ENCODE measurements at places on chromosomes 11 and 22. TPM values are rescaled to one million over a fixed set of nuclear protein-coding genes. Genes with fewer than 3 reads are reported as not detected.

The FGF19 gene
- total RNA-seq, result 0.13 TPM

- no peak for DNase-seq
Measured at GRCh38 chr11:98625526-98625925, 395.2 kb upstream of the CNTN5 start.

- DNase-seq, result no peak
Measured at GRCh38 chr11:126710804-126711399, 289.7 kb downstream of the KIRREL3 start.

GRCh38 chr11:35937700-35938099, 6.2 kb upstream of the LDLRAD3 start:
- DNase-seq, result no peak

DNA sequence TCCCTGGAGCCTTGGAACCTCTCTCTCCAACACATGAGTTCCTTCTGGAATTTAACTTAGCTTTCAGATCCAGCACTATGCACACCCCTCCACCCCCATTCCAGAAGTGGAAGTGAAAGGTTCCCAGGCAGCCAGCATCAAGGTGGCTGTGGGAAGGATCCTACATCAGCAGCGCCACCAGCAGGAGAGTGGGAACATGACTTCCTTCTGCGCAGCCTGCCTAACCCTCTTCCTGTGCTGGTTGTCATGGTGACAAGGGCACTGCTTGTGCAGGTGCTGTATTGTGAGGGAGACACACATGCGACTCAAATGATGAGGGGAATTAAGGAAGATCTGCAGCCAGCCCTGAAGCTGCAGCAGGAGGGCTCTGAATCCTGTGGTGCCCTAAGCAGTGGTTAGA, 904.5 kb upstream of the API5 start:
- DNase-seq, result peak; percentile 5

- no peak for DNase-seq
Measured at GRCh38 chr11:18699848-18700261, 1.3 kb downstream of the TMEM86A start.

The IFITM10 gene
- total RNA-seq, result not detected

The MIAT gene
- total RNA-seq, result 0.45 TPM

GRCh38 chr22:50569041-50569459, 6.3 kb upstream of the SYCE3 start:
- no peak for DNase-seq

The MYRF gene
- total RNA-seq, result 1.7 TPM

The OR52I1 gene
- total RNA-seq, result not detected

The SPDYC gene
- total RNA-seq, result not detected

GRCh38 chr11:89441606-89442005, 49.6 kb downstream of the NOX4 start:
- DNase-seq, result no peak

- DNase-seq, result no peak
Measured at GRCh38 chr11:33664166-33664565, 36.5 kb downstream of the C11orf91 start.

GRCh38 chr11:125071435-125071834, 8.3 kb downstream of the SLC37A2 start:
- DNase-seq, result no peak

DNA sequence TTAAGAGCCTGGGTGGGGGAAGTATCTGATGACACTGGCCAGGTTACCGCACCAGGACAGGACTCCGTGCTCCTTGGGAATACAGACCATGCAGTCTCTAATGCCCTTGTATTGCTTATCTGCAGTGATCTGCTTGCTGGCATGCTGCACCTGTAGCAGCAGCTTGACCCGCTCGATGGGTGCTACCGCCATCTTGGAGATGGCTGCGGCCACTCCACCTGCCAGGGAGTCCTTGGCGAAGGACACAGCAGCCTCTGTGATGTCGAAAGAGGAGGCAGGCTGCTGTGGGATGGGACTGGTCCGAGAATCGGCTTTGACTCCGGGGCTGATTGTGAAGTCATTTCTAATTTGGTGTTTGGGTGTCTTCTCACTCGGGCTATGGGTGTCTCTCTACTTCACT, 3.1 kb downstream of the WBP2NL start:
- DNase-seq, result no peak

DNA sequence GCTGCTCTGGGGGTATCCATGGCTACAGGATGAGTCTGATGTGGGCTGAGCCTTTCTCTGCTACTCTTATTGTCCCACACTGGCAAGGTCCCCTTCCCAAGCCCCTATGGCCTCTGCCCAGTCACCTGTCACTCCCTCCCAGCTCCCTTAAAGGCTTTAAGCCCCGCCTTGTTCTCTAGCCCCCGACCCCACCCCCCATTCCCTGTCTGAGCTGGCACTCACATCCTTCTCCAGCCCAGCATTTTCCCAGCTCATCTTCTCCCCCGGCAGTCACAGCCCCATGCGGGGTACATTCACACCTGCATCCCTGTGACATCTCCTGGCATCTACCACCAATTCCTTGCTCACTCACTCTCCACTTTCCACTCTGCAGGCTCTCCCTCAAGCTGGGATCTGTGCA, 4.3 kb downstream of the MTFP1 start:
- DNase-seq, result no peak

DNA sequence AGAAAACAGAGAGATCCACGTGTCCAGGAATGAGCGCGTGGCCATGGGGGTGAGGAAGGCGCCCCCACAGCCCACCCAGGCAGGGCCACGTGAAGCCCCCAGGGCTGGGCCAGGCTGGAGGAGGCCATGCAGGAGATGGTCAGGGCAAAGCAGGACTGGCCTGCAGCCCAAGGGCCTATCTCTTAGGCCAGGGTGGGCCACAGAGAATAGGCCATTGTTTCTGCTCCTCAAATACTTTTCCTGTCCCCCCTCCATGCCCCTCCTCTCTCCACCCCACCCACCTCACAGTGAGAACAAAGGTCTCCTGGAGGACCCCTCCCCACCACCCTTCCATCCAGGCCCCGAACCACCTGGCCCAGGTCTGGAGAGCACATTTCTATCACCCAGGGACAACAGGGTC, 8.3 kb upstream of the CDC42EP1 start:
- no peak for DNase-seq

The KDM4E gene
- not detected for total RNA-seq

- no peak for DNase-seq
Measured at GRCh38 chr11:63510360-63511047, 4.6 kb downstream of the LGALS12 start.

GRCh38 chr11:64729851-64730382, 6.9 kb upstream of the NRXN2 start:
- DNase-seq, result no peak

DNA sequence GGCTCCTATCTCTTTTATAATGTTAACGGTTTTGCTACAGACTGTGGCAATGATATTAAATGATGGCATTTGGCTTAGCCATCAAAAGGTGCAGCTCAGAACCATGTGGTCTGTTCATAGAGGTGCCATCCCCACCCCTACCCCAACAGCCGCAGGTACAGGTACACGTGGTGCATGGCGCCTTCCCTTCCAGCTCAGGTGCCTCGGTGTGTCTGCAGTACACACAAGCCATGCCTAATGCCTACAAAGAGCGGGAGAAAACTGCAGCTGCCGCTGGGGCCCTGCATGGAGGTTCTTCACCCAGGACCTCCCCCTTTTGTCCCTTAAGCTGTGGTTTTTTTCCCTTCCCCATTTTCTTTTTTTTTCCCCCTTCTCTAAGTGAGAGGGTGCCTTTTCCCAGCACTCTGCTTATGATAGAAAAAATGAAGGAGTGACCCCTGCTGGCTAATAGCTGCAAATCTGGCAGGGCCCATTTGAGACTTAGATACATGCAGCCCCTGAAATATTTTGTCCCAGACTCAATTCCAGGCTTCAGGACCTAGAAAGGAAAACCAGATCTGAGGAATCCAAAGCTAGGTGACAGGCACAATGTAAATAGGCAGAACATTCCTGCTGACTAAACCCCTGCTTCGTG, 6.5 kb downstream of the OR52M1 start:
- peak; percentile 51 for DNase-seq

DNA sequence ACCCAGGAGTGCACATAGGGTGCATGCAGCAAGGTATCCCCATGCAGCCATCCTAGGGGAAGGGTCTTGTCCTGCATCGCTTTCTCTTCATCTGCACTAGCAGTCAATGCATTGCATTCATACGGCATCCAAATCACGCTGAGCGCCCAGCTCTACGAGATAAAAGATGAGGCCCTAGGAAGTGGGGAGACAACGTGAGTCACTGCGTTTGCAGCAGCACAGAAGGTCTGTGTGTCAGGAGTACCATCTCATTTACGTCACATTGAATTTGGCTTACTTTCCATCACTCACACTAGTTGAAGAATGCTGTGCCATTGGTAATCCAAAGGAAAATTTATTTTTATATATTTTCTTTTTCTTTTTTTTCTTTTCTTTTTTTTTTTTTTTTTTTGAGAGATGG, 2.5 kb upstream of the ST14 start:
- DNase-seq, result no peak

- no peak for DNase-seq
Measured at GRCh38 chr11:83574519-83574918, 288.4 kb upstream of the CCDC90B start.

The OR5B21 gene
- total RNA-seq, result not detected

The CCDC88B gene
- total RNA-seq, result 1.3 TPM

- no peak for DNase-seq
Measured at GRCh38 chr22:49812838-49813237, 14.8 kb downstream of the BRD1 start.

DNA sequence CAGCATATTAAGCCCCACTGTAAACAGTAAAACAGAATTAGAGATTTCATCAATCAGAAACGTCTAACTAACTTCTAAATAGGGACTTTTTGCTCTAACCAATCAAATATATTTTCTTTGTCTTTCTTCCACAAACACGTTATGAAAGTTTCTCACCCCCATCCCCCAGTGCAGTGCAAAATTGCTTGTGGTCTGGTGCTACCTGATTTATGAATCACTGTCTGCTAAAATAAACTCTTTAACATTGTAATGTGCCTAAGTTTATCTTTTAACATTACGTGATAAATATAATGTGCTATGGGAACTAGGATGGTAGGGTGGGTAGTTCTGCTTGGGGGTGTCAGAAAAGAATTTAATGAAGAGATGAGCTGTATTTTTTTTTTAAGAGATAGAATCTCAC, 47.3 kb upstream of the SLC5A1 start:
- DNase-seq, result no peak

DNA sequence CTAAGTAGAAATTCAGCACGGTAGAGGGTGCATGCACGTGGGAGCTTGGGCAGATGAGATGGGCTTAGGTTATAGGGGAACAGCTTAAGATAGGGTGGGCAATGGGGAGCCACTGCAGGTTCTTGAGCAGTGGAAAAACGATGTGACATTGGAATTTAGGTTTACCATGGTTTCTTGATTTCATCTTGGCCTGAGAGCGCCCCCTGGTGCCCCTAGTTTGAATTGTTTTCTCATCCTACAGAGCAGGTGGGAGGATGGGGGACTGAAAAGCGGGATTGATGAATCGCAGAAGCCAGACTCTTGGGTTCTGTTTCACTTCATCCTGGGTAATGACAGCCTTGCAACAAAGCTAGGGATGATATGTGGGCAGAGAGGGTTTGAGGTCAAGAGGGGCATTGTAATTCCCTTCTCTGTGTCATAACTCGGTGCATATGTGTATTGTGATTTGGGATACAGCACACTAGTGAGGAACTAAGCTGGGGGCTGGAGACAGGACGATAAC, 6.7 kb upstream of the MCAM start:
- peak; percentile 77 for DNase-seq

- DNase-seq, result peak; percentile 59
Measured at GRCh38 chr11:122711831-122712381, 56.4 kb downstream of the UBASH3B start.

The POU2AF2 gene
- not detected for total RNA-seq

DNA sequence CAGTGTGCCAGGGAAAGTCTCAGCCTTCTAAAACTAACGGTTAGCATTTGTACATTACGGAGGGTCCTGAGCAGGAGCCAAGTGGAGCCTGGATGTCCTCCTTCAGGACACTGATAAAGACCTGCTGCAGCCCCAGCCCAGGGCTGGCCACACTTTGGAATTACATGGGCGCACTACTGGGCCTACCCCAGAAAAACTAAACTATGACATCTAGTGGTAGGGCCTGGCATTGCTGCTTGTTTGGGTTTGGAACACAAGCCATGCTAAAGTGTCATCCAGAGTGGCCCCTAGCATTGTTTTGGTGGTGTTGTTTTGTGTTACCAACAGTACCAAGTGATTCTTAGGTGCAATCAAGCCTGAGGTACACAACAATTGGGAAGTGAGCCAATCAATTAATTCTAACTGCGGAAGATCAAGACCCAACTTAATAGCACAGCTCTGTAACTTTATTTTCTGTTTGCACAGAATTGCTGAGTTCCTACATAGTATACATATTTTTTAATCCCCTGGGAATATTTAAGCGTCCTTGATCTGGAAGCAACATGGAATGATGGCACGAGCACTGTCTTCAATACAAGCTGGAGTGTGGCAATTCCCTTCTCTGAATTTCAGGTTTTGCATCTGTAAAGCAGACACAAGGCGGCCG, 340.7 kb downstream of the LARGE1 start:
- DNase-seq, result peak; percentile 91

The OR10A2 gene
- total RNA-seq, result not detected

The SHISAL1 gene
- 0.67 TPM for total RNA-seq

DNA sequence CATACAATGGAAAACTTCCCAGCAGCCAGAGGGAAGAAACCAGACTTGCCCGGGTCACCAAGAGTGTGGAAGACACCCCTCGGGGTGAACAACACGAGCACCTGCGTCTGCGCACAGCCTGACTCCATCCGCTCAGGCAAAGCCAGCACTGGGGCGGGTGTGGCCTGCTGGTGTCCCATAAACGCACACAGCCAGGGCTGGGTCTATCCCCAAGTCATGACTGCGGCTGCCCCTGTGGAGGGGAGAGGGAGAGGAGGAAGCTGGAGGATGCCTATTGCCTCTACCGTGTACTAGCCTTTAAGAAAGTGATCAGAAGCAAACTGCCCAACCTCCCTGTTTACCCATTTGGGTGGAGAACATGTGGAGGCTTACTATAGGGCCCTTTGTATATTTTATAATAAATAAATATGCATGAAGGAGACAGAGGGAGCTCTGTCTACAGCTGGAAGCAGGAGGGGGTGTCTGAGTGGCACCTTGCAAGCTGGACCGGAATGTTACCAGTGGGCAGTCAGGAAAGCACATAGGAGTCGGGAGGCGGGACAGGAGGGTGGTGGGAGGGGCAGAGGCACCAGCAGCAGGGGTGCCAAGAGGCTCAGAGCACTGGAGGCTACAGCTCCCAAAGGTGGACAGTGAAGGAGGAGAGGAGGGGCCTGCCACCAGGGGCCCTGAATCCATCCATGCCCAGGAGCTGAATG, 79.6 kb downstream of the PHF21B start:
- DNase-seq, result no peak

- no peak for DNase-seq
Measured at GRCh38 chr11:120139316-120140069, 1.6 kb upstream of the TRIM29 start.

- DNase-seq, result no peak
Measured at GRCh38 chr11:9563196-9563730, 10.2 kb upstream of the WEE1 start.

All from SK-MEL-5 (cell line).